ENCODE measurements at places on chromosomes 4 and X.

- DNase-seq: no peak
Observed at GRCh38 chrX:74461384-74461783, 40.1 kb downstream of the SLC16A2 start.

DNA sequence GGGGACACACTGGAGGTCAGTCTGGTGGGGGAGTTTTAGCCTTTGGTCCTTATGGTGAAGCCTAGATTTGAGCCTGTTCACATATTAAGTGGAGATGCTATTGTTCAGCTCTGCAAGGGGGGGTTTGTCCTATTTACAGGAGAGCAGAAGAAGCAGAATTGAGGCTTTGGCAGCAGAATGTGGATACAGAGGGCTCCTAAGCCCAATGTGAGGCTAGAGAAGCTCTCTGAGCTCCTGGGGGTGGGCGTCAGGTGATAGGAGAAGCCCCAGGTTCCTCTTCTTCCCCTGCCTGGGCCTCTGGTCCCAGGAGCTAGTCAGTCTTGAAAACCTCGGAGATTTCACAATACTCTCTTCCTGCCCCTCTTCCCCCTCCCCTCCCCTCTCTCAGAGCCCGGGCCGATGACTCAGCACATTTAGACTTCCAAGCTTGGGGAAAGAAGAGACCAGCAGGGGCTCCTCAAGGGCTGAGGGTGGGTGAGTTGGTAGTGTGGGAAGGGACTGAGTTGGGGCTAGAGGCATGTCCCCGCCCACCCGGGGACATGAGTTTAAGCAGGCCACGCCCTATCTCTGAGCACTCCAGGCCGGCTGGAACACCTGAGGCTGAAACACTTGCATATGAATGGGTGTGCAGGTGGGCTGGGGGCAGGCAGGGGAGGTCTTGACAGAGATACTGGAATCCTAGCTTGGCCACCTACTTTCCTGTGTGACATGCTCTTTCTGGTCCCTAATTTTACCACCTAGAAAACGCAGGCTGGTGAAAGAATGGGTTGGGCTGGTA is 3.4 kb downstream of the TFE3 start:
- DNase-seq: peak; percentile 61

DNA sequence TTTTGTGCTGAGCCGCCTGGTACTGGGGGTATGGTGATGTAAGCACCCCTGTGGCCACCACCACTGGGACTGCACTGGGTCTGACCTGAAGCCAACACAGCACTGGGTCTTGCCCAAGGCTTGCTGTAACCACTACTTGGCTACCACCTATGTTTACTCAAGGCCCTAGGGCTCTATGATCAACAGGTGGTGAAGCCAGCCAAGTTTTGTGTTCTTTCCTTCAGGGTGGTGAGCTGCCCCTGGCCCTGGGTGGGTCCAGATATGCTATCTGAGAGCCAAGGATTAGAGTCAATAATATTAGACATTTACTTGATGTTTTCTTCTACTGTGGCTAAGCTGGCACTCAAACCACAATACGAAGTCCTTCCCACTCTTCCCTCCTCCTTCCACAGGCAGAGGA is 55.1 kb upstream of the PAGE4 start:
- no peak for DNase-seq

DNA sequence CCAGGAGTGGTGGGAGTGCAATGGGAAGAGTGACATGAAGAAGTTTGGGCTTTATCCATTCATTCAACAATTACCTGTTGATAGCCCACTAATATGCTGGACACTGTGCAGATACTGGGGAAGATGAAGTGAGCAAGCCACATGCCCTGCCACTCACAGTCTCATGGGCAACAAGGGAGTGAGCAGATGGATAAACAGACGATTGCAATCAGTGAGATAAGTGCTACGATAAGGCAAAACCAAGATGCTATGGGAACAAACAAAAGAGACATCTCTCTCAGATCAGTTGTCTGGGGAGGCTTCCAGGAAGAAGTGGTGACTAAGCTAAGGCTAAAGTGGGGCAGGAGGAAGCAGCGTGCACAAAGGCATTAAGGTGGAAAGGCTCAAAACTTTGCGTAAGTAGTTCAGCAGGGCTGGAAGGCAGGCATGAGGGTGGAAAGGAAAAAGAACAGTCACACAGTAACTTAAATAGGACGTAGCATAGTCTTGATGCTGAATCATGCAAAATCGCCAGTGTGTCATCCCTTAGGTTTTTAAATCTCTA is 31.7 kb downstream of the GAB3 start:
- DNase-seq: no peak

GRCh38 chr4:87916626-87917025 is 58.9 kb upstream of the SPP1 start:
- DNase-seq: no peak

GRCh38 chrX:130170752-130171445 is 863 bp upstream of the RAB33A start:
- DNase-seq: peak; percentile 71

Measured in activated CD4-positive, alpha-beta T cell treated with anti-CD3 and anti-CD28 coated beads, Interleukin-2, amount 50 U/mL, for 48 hours (primary cell).